ENCODE measurements at places on chromosomes 6 and 20.

- DNase-seq: peak; percentile 73
Observed at GRCh38 chr20:57656252-57656820, 36.1 kb upstream of the ZBP1 start.

DNA sequence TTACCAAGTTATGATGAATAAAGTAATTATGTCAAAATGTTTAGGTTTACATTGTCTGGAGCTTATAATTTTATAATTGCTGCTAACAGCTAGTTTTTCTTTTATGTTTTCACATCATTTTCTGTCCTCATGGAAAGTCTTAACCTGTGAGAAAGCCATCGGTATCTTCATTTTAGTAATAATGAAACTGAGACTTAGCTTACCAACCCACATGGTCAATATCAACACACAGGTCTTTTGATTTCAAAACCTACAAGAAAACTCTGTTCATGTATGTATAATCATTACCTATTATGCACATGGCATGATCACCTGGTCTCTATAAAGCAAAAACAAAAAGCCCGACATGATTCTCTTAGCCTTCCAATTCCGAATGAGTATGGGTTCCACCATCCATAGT lies 61.9 kb downstream of the KCNQ5 start:
- no peak for DNase-seq

DNA sequence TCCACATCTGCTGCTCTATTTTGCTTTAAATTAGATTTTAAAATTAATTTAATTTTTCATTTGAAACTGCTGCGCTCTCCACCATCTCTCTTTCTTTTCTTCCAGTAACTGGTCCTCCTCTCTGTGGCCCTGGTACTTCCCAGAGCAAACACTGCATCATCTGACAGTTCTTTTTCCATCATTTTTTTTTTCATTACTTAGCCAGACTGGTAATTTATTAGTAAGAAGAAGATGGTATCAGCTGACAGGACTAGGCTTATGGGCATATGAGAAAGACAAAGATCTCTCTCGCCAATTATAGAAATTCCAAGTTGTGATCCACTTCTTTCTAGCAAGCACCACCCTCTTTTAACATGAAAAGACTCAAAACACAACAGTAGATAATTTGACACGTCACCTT lies 73.7 kb upstream of the FAM184A start:
- DNase-seq: no peak

DNA sequence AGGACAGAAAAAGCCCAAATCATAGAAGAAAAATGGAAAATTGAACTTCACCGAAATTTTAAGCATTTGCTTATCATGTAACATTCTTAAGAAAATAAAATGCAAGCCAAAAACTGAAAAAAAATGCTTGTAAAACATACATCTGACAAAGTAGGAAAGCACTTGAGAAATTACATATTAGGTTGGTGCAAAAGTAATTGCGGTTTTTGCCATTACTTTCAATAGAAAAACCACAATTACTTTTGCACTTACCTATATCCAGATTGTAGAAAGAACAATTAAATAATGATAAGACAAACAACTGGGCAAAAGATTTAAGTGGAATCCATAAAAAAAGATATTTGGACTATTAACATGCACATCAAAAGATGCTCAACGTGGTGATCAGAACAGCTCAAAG lies 146.2 kb downstream of the TBXT start:
- DNase-seq: no peak

GRCh38 chr20:10922941-10923340 lies 249.1 kb upstream of the JAG1 start:
- no peak for DNase-seq

DNA sequence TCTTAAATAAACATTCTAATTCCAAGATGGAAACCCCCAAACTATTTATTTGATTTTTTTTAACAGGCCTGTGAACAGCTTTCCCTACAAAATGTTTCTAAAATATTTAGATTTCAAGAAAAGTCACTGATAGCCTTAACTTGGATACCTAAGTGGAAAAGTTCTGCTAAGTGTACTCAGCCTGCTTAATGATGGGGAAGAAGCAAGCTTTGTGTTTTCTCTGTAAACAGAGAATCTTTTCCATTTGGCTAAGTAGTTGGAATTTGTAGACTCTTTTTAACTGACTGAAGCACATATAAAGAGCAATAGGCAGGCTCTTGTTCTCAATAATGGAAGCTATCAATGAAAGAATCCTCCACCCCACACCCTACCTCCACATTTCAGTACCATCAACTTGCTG lies 108.2 kb downstream of the KIF6 start:
- no peak for DNase-seq

GRCh38 chr6:79922018-79922417 lies 25.3 kb downstream of the ELOVL4 start:
- DNase-seq: no peak

DNA sequence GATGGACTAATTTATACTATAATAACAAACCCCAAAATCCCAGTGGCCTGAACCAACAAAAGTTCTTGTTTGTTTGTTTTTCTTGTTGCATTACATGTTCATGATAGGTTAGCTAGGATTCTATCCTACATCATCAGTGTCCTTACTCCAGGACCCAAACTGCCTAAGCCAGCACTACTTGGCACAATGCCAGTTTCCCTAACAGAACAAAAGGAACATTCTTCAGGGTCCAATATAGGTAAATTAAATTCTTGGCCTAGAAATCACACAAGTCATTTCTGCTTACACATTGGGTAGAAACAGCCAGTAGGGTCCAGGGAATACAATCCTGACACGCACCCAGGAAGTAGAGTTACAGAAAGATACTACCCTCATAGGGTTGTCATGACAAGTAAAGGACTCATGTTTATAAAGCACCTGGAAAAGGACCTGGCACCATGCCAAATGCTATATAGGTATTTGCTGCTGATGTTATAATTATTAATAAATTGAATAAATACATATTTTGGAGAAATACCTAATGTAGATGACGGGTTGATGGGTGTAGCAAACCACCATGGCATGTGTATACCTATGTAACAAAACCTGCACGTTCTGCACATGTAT lies 38.8 kb downstream of the RCAN2 start:
- DNase-seq: no peak

DNA sequence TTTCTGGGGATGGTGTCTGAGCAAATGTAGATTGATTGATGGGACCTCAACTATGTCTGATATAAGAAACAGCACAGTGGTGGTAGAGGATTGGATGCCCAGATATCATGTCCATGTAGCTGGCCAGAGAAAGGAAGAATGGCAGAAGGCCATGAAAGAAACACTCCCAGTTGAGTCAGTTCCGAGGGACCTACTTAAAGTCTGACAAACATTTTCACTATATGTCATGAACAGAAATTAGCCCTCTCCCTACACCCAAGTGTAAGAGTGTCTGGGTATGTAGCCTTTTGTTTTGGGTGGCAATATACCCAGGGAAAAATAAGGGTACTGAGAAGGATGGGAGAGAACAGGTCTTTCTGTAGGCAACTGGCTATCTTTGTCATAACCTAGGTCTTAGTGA lies 434.2 kb downstream of the BCKDHB start:
- no peak for DNase-seq

GRCh38 chr6:106743612-106744011 lies 114.2 kb downstream of the QRSL1 start:
- no peak for DNase-seq

GRCh38 chr20:54114109-54114508 lies 43.7 kb upstream of the BCAS1 start:
- DNase-seq: no peak

DNA sequence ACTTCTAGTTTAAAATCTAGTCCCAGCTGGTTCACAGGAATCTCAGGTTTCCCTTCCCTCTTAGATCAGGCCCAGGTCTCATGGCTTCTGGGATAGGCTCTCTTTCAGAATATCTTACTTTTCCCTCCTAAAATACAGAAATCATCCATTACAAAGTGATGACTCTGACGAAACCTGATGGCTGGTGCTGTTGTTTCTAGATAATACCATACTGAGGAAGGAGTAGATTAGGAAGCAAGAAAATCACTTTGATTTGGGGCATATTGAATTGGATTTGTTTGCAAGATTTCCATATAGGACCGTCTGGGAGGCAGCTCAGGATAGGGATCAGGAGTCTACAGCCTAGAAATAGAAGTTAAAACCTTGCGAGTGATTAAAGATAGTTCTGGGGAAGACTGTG lies 3.6 kb downstream of the ZKSCAN3 start:
- DNase-seq: no peak

DNA sequence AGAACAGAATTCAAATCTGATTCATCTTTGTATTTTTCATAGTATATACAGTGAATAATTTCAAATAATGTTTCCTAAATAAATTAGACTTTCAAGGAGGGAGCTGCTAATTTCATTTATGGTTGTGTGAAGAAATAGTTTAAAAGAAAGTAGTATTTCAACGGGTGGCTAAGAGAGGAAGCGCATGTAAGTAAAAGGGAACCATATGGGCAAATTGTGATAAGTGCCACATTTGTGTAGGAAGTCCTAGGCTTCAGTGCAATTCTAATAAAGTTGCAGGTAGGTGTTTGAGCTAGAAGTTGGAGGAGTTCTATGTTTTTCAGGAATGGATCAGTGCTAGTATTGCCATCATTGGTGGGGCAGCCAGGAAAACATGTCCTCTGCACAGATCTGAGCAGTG lies 178.8 kb upstream of the PRDM1 start:
- DNase-seq: no peak

GRCh38 chr6:42704251-42704936 lies 18.0 kb downstream of the PRPH2 start:
- no peak for DNase-seq
